ENCODE measurements at places on chromosomes 6 and 20. TPM values are rescaled to one million over a fixed set of nuclear protein-coding genes. Genes with fewer than 3 reads are reported as not detected.

HUS1B gene
- 2.8 TPM for total RNA-seq

TUBB2B gene
- 1.6 TPM for total RNA-seq

NOX3 gene
- total RNA-seq = not detected

CLPSL1 gene
- total RNA-seq = not detected

Data from naive thymus-derived CD4-positive, alpha-beta T cell (primary cell).